ENCODE measurements at places on chromosomes 5 and 9.

DNA sequence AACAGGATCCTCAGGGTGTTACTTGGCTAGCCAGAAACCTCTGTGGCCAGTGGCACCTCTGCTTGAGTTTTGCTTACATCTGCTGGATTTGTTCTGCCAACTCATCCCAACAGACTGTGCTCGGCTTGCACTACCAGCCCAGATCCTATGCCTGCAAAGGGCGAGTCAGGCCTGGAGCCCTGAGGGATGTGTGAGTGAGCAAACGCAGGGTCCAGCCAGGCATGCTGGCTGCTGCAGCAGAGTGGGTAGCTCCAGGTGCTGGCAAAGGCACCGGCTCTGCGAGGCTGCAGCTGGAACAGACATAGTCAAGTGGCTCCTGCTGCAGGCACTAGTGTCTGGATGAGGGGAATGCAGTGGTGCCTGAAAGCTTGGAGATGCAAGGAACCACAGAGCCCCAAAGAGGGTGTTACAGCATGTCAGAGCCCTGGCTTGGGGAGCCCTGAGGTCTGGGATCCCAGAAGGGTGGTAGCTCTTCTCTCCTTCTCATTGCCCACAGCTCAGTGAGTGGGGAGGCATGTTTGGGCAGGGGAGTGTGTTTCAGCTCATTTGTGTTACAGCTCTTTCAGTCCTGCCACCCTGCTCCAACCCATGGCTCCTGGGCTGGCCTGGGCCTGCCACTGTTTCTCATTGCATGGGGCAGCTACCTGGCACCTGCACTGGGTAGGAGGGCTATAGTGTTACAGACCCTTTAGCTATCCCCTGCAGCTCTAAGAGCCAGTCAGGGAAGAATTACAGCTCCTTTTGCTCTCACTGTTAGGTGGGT lies 332.6 kb downstream of the TAF11L14 start:
- DNase-seq: no peak

- DNase-seq: no peak
These were observed 155.8 kb downstream of the SEMA6A start for GRCh38 chr5:116418774-116419173.

DNA sequence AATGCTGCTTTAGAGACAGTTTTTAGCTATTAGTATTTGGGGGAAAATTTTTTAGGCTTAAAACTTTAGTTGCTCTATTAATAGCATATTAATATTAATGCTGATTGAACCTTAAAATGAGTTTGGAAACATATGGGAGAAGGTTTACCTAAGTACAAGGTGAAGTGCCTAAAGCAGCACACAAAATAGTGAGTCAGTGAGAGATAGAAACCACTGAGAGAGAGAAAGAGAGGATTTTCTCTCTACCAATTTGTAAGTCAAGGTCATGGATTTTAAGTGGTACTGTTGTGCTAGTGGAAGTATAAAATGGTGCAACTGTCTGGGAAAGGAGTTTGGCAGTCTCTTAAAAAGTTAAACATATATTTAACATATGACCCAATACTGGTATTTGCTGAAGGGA lies 64.9 kb downstream of the MARCHF3 start:
- no peak for DNase-seq

DNA sequence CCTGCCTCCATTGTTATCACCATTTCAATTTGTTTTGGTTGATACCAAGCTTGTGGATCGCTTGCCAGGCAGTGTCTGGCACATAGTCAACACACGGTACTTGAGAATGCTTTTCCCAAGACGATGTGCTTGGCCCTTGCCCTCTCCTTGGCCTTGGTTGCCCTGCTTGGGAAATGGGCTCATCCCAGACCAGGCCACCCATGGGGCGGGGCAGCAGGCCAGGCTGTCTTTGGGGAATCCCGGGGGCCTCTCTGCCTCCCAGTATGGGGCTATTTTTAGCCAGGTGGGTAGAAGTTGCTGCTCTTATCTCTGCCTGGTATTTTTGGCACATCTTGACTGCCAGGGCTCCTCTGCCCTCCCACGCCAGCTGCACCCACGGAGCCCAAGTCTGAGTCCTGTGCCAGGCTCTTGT lies 49.9 kb downstream of the LMX1B start:
- DNase-seq: no peak

DNA sequence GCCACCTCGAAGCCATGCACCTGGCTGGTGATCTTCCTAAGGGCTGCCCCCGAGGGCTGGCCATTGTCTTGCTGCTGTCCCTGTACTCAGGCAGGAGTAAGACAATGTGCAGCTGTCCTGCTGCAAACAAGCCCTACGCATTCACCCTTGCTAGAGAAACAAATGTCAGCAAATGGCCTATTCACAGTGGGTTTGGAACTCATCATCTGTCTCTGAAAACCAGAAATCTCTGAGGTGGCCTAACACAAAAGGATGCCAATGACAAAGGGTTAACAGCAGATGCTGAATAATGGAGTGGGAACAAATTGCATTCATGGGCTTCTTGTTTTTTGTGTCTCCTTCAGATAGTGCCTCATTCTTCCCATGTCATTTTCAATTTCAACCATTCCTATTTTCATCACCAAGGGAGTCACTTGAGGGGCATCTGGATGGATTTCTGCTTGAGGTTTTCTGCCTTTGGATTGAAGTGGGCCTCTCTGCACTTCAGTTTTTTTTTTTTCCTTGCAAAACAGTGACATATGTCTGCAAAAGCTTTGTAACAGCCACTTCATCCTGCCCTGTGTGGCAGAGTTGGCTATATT lies 261.6 kb upstream of the VLDLR start:
- DNase-seq: no peak

DNA sequence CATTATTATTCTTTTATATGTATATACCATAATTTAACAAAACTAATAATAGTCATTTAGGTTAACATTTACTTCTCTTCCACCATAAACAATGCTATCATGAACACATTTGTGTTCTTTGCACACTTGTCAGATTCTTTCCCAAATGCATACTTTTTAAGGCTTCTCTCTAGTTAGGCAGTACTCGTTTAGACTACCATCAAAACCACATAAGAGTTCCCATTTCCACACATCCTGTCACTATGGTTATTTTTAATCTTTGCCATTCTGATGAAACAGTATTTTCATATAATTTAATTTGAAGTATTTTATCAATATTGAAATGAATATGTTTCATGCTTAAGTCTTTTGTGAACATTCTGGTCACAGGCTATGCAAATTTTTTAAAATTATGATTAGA lies 15.1 kb downstream of the DROSHA start:
- no peak for DNase-seq

GRCh38 chr9:86798966-86799365 lies 148.3 kb downstream of the GAS1 start:
- no peak for DNase-seq

DNA sequence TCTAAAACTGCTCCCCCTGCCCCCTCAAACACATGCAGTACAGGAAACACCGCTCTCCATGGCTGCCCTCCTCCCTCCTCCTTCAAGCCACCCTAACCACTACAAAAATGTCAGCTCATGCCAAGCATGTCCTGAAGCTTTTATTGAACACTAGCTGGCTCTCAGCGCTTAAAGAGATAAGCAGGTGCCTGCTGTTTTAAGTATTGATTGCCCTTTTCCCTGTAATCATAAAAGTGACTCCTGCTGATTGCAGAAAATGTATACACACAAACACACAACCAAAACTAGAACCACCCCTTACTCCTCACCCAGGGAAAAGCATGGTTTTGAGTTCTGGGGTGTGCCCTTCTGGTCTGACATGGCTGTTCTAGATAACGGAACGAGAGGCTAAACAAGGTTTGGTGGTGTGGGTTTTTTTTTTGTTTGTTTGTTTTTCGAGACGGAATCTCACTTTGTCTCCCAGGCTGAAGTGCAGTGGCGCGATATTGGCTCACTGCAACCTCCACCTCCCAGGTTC lies 3.7 kb upstream of the UCK1 start:
- no peak for DNase-seq

- no peak for DNase-seq
These were observed 17.6 kb upstream of the TNFSF15 start for GRCh38 chr9:114823441-114823840.

- no peak for DNase-seq
These were observed 61.5 kb downstream of the CRB2 start for GRCh38 chr9:123417289-123418051.

DNA sequence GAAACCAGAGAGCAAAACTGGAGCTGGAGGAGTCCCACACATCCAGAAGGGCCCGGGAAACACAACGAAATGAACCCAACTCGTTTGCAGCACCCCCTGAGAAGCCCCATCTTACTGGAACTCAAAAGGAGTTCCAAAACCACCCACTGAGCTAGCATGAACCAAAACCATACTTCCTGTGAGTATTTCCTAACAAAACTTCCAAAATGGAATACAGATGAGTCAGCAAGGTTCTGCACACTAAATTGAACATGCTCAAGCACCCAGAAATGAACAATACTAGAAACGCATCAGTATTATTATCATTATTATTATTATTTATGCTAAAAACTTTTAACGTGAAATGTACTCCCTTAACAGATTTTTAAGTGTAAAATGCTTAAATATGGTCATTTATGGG lies 8.0 kb upstream of the SPOCK1 start:
- DNase-seq: no peak

GRCh38 chr5:124056991-124057723 lies 545.2 kb downstream of the CSNK1G3 start:
- no peak for DNase-seq

DNA sequence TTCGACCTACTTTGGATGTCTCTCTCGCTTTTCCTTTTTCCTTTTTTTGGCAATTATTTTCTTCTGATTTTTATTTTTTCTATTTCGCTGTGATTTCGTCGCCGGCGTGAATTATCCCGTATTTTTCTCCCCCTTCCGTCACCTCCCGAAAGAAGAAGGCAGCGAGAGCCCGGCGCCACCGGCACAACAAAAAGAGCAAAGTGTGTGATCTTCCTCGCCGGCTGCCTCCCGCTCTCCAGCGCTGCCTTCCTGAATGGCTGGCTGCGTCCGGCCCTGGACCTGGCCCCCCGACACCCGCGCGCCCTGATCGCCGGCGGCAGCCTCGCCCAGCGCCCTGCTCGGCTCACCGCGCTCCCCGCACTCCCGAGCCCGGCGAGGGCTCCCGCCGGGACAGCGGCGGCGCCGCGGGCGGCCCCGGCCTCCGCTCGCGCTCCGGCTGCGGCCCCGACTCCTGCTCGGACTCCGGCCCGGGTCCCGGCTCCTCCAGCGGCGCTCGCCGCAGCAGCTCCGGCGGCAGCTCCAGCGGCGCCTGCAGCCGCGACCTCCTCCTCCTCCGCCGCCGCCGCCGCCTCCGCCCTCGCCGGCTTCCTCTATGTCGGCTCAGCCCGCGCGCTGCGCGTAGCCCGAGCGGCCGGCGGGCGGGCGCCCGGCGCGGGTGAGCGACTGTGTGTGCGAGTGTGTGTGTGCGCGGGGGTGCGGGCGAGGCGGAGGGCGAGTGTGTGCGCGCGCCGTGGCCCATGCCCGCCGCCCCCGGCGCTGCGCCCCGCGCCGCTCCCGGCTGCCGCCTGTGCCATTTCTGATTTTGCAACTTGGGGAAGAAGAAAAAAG lies 960 bp downstream of the NR2F1 start:
- no peak for DNase-seq

DNA sequence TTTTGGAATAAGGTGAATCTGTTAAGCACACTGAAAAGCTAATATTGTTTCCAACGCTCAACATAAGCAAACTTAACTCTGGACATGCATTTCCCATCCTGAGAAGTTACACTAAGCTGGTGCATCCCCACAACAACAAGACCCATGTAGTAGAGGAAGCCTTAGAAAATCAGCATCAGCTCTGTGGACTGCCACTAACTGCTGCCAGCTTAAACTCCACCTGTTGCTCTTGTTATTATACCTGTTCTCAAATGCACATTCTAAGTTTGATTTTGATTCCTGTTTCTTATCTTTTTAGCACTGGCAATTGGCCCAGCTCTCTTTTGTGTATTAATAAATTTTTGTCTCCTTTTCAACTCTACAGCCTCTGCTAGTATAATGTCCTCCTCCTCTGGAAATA lies 924.8 kb downstream of the DNAH5 start:
- DNase-seq: no peak

Measured in activated T-helper 1 cell treated with anti-CD3 and anti-CD28 coated beads, Interleukin-2, amount 50 U/mL, for 16 hours (primary cell).